ENCODE measurements at places on chromosomes 6 and 20.

DNA sequence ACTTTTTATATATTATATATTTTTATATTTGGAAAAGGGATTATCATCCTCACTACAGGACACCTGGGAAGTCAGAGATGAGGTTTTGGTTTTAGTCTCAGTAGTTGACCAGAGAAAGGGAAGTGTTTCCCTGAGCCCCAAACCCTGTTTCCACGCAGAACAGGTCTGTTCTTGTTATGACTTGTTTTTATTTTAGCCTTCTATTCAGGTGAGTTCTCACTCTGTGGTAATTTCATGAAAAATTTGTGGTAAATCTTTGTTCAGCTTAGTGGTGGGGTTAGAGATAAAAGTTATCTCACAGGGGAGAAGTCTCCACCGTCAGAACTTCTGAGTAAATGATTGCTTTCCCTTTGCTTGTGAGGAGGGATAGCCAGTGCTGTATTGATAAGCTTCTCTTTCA, 224.9 kb downstream of the FARS2 start:
- DNase-seq: no peak

DNA sequence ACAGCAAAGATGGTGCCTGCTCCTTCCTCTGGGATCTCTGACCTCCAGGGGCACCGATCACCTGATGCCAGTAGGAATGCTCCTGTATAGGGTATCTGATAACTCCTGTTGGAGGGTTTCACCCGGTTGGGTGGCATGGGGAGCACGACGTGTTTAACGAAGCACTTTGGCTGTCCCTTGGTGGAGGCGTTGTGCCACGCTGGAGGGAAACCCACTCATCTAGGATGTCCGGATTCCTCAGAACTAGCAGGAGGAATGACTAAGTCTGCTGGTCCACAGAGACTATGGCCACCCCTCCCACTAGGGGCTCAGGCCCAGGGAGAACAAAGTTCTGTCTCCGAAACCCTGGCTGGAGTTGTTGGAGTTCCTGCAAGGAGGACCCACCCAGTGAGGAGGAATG, 1624.4 kb downstream of the GRIK2 start:
- no peak for DNase-seq

DNA sequence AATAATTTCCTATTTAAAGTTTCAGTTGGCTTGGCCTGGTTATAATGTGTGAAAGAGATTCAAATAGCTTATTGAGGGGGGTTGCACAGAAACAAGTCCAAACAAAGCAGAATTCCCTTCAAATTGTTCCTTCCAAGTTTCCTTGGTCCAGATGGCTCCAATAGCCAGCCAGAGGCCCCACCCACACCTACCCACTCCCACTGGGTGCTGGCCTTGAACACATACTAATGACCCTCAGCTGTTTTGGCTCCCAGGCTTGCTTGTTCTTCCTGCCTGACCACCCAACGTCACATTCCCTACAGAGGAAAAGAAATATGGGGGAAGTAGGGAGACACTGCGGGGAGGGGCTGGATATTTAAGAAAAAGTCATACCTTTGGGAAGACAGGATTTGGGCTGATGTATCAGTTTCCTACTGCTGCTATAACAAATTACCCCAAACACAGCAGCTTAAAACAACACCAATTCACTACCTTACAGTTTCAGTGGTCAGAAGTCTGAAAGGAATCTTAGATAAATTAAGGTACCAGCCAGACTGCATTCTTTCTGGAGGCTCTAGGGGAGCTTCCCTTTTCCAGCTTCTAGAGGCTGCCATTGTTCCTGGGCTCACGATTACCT, 95.7 kb downstream of the COL21A1 start:
- DNase-seq: no peak

GRCh38 chr6:44272999-44273566, 2.8 kb downstream of the TMEM151B start:
- DNase-seq: no peak

All from CD4-positive, alpha-beta T cell treated with Interleukin-6 at 100 ng/mL for 8 hours (primary cell).